ENCODE measurements at places on chromosomes 1 and 21.

DNA sequence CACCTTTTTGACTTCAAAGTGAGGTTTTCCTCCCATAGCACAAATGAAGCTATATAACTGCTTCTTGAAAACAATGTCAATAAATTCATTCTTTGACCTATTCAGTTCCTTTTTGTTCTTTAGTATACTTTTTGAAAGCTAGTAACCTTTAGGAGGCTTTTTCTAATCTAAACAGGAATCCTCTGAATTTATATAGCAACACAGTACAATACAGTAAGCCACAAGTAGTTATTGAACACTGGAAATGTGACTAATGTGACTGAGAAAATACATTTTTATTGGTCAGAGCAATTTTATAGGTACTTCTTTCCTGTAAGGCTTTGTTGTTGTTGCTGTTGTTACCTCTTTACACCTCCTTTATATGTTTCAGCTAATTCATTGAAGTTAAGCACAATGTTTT lies 49.8 kb downstream of the ADGRL2 start:
- DNase-seq = no peak

DNA sequence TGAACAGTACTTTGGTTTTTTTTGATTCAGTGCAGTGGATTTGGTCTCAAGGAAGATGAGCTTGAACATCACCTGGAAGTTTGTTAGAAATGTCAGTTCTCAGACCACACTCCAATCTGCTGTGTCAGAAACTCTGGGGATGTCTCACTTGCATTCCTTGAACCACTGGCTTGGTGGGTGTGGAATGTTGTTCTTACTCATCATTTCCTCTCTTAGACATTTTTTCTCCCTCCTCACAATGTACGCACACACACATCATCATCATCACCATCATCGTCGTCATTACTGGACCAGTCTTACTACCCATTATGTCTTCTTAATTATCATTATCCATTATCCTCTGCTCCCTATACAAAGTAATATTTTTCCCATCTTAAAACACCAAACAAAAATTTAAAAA lies 91.9 kb upstream of the KCNK2 start:
- no peak for DNase-seq

DNA sequence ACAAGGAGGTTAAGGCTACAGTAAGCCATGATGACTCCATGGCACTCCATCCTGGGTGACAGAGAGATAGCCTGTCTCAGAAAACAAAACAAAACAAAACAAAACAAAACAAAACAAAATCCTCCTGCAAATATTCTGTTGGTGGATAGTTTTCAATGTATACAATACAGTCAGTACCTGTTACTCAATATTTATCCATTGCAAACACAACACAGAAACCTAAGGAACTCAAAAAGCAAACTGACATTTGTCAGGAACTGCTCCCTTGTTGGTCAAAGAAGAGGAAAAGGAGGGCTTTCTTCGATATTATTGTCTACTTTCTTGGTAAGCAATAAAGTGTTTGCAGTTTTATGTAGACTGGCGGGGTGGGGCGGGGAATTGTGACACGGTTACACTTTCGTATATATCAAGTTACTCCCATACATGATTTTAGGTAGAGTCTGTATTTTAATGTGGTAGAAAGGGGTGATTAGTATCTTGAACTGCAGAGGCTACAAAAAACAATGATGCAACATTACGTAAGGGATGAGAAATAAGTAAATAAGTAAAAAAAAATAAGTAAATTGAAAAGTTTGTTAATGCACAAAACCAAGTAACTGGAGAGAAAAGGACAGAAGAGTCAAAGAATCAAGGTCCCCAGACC lies 31.8 kb downstream of the APP start:
- DNase-seq = no peak

DNA sequence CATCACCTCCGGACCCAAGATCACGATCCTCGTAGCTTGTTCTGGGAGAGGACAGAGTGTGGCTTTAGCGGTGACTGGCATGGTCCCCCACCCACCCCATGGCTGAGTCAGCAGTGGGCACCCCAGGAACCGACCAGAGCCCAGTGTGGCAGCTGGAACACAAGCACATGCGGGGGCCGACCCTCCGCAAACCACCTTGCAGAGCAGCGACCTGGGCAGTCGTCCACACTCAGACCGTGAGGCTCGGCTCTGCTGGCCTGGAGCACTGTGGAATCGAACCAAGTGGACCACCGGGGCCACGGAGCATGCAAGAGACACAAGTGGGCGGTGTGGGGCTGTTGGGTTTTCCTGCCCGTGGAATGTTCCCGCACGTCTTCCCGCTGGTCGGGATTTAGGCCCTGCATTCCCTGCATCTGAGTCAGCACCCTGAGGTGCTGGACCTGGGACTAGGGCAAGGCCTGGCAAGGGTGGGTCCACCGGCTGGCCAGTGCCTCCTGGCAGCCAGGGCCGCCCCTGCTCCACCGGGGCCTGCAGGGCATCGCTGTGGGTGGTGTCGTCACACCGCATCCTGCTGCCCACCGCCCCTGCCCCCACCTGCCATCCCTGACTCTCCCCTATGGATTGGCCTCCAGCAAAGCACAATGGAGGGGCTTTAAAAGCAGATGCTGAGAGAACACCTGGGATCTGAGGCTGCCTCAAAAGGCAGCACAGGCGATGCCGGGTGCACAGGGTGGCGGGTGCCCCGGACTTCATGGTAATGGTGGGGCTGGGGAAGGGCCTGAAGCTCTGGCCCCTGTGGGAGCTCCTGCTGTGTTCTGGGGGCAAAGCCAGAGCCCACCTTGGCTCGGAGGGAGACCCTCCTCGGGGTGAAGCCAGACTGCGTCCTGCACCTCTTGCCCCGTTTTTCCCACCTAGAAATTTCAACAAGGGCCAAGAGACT lies 18.5 kb downstream of the MORN1 start:
- DNase-seq = no peak

DNA sequence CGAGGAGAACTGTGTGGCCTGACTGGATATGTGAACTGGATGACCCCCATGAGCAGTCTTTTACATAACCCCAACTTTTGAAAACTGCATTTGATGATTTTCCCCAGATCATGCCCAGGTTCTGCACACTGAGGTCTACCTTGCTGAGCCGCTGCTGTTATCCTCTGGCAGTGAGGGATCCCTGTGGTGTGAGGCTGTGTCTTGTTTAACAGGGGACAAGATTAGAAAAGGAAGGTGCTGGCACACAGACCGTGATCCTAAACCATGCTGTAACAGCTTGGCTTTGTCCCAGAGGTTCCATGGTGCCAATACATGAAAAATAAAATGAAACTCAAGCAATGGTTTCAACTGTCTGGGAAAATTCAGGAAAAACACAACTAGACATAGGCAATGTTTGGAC lies 134.2 kb downstream of the ZZZ3 start:
- no peak for DNase-seq

DNA sequence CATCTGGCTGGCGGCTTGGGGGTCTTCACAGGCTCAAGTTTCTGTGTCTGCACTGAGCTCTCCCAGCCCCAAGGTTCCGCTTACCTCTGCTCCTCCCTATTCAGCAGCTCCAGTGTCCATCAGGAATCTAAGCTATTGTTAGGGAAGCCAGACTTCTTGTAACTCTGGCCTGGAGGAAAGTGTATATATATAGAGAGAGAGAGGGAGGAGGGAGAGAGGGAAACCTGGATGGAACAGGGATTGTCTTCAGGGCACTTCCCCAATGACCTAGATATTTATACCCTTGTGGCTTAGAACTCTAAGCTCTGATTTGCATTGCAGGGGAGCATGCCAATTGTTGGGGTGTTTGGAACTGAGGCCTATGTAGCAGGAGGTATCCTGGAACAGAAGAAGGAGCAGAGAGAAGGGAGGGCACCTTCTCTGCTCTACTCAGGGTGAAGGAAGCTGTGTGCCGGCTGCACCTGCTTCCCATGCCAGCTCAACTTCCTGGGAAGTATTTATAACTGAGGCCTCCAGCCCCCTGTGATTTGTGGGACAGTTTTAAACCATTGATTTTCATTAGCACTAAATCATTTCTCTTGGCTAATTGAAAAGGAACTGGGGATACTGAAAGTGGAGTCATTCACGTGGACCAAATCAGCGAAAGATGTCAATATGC lies 70.9 kb downstream of the NAV1 start:
- DNase-seq = no peak

DNA sequence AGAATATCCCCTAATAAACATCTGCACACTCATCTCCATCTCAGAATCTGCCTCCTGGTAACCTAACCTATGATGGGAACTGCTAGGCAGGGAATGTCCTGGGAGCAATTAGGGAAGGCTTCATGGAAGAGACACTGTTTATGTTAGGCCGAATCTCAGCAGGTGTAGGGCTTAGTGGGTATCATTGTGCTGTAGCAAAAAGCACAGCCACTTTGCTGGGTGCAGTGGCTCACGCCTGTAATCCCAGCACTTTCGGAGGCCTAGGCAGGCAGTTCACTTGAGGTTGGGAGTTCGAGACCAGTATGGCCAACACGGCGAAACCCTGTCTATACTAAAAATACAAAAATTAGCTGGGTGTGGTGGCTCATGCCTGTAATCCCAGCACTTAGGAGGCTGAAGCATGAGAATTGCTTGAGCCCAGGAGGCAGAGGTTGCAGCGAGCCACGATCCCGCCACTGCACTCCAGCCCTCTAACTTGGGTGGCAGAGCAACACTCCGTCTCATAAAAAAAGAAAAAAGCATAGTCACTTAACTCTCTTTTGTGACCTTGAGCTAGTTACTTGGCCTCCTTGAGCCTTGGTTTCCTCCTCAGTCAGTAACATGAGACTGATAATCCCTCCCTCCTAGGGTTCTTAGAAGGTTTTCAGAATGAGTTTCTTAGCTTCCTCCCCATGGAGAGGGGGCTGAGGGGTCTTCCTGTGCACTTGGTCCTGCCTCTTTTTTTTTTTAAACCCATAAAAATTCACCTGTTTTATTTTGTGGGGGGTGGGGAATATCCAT lies 3.5 kb downstream of the RAB42 start:
- DNase-seq = no peak

GRCh38 chr1:221911714-221912113 lies 169.8 kb upstream of the DUSP10 start:
- no peak for DNase-seq

DNA sequence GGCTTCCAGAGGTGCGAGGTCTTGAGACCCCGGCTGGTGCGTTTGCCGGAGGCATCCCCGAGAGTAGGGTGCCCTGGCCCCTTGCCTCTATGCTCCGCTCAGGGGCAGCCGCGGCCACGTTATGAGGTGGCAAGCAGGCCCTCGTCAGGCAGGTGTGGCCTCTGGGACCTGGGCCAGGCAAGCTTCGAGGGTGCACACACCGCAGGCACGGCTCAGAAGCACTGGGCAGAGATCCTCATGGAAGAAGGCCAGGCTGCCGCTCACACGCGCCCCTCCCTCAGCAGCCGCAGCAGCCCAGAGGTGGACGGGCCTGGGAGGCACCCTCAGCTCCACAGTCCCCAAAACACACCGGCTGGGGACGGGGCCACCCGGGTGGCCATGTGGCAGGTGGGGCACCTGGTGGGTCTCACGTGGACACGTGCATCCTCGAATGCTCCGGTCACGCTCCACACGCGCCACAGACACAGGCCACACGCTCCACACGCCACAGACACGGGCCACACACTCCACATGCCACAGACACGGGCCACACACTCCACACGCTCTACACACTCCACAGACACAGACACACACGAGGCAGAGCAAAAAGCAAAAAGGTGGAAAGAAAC lies 6.5 kb downstream of the SDF4 start:
- DNase-seq = no peak

DNA sequence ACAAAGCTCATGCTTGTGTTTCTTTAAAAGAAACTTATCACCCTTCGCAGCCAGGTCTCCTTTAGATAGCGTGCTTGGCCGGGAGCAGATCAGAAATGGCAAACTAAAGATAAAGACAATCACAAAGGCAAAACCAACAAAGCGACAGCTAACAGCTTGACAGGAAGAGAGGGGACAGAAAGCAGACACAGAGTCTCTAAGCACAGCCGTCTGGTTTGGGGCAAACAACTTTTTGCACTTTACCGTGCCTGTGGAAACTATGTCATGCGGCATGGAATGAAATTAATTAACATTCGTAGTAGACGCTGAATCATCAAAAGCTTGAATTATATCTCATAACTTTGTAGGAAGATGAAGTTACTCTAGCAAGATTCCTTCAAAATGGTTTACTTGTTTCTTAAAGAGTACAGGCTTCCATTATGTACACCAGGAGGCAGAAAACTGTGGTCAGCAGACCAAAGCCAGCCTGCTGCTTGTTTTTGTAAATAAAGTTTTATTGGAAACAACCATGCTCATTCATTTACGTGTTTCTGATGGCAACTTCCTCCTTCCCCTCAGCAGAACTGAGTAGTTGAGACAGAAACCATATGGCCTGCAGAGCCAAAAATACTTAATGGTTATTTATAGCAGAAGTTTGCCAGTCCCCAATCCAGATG lies 183.2 kb downstream of the KIF26B start:
- no peak for DNase-seq

GRCh38 chr1:175708787-175709186 lies 34.6 kb downstream of the TNR start:
- no peak for DNase-seq

DNA sequence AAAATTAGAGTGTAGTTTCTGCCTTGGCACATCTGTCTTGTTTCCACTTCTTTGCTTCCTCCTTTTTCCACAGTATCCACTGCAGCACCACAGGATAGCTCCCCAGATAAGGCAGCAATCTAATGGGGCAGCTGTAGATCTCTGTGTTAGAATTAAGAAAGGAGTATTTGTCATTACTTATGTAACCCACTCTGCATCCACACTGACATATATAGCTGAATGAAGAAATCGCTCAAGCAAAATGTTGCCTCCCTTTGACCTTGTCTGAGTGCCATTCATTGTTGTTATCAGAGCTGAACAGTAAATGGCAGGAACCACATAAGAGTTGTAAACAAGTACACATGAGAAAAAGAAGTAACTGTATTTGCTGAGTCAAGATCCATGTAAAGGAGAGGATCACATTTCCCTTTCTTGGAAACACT lies 45.9 kb upstream of the DPH5 start:
- DNase-seq = no peak

DNA sequence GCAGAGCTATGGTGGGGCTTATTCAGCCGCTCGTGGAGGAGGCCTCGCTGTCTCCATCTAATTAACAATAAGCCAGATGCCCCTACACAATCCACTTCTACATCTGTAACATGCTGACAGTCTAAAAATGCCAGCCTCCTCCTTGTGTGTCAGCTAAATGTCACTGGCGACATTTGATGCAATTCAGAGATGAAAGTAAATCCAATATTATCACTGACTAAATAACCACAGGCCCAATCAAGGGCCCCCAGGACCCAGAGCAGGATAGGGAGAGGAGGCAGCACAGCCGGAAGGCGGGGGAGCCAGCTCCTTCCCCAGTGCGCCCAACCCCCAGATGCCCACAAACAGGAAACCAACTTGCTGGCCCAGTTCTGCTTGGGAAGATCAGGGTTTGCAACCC lies 76.6 kb downstream of the DMRTA2 start:
- DNase-seq = no peak
